ENCODE measurements at places on chromosomes 5 and 9.
A peak's percentile ranks its signal among the peaks of the same experiment; 100 is the strongest.

GRCh38 chr5:134939500-134939899, 28.2 kb upstream of the CATSPER3 start:
- no peak for DNase-seq

GRCh38 chr5:154191467-154192261, 1.1 kb downstream of the GALNT10 start:
- peak; percentile 51 for DNase-seq

DNA sequence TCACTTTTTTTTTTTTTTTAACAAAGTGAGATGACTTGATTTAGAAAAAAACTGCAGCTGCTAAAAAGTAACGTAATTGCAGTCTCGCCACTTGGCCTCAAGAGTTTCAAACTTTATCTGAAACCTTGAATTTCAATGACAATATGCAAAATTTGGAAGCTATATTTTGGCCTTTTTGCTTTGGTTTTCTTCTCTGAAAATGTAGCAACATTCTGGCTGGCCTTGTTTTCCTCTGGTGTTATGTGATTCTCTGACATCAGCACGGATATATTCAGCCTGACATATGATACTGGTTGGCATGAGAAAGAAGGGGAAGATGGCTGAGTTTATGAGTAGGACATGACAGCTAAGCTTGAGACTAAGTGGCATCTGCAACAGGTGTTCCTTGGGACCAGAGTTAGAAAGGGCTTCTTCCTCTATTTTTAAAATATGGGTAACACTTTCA, 136.5 kb downstream of the MEF2C start:
- no peak for DNase-seq

GRCh38 chr9:127450243-127450760, 904 bp downstream of the RPL12 start:
- no peak for DNase-seq

- no peak for DNase-seq
Measured at GRCh38 chr9:31146485-31147166, 1237.8 kb upstream of the ACO1 start.

- DNase-seq = no peak
Measured at GRCh38 chr9:69170231-69170630, 3.8 kb upstream of the TJP2 start.

GRCh38 chr5:139803978-139804377, 8.4 kb downstream of the PSD2 start:
- DNase-seq = no peak

GRCh38 chr9:125409217-125409636, 147.6 kb downstream of the GAPVD1 start:
- peak; percentile 54 for DNase-seq

DNA sequence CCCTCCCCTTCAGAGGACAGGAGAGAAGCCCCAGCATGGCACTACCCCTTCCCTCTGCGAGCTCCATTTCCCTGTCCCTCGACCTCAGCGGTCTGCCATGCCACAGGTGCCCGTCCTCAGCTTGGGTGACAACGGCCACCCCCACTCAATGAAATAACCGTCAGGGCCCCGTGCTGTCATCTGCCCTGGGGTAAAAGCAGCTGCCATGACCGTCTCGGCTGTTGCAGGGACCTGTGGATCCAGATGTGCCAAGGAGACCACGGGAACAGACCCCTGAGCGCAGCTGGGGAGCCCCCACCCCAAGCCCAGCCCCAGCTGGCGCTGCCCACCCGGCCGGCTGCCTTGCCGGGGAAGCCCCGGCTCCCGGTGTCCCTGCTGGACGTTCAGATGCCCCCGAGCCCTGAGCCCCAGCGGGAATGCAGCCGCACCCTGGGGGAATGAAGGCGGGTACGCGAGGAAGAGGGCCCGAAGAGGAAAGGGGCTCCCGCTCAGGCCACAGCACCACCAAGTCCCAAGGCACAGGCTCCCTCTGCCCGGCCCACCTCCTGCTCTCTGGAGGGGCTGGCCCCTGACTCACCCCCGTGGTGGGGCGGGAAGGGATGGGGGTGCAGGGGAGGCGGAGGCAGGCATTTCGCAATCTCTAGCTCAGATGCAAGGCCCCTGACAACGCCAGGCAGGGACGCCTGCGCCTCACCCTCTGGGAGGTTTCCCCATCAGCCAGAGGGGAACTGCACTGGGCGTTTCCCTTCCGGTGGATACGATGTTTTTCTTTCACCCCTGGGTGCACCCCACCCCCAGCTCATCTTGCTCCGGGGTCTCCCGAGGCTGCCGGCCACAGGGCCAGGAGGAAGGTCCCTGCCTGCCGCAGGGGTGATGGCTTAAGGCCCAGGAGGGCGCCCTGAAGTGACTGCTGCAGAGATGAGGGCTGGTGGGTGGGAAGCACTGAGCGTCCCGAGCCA, 49.2 kb downstream of the NACC2 start:
- no peak for DNase-seq

DNA sequence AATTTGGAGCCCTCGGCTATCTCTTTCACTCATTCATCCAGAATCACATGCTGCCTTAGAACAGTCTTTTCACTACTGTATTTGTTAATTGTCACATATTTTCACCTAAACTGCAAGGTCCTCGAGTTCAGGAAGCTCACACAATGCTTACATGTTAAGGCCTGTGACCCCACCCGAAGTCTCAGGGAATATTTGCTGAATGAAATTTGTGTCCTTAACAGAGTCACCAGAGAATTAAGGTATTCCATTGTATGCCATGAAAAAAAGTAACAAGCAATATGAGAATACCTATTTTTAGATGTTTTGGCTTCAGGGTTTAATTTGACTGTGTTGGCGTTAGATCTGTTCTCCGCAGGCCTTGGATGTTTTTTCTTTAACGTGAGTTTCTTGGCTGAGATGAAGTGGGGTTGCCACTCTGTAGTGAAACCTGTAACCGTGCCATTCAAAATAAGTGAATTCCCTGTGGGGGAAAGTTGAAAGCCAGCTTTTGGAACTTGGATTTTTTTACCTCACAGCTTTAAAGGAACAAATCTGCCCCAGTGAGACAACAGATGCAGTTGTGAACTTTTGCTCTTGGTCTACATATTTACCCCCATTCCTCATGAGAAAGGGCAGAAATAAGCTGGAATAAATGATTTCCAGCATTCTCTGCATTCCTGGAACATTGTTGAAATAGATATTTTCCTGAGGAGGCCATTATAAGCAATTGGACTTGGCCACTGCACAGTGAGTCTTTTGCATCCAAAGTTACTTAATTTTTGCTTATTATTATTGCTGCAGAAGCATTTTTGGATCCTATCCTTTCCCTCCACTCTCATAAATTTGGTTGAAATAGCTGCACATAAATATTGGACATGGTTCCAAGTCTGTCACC, 35.9 kb upstream of the FBP1 start:
- no peak for DNase-seq

DNA sequence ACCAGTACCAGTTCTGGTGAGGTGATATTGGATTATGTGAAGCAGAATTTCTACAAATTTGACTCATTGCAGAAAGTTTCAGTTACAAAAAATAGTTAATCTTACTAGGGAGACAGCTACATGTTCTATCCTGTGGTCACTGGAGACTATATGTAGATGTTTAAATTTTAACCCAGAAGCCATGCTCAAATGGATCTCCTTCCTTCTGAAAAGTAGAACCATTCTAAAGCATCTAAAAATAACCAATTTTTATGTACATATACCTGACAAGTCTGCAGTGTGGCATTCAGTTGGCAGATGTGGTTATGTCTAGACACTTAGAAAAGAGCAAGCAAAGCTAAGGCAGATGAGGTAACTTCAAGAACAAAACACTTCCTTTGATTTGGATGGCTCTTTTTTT, 65.5 kb upstream of the POU4F3 start:
- DNase-seq = no peak

DNA sequence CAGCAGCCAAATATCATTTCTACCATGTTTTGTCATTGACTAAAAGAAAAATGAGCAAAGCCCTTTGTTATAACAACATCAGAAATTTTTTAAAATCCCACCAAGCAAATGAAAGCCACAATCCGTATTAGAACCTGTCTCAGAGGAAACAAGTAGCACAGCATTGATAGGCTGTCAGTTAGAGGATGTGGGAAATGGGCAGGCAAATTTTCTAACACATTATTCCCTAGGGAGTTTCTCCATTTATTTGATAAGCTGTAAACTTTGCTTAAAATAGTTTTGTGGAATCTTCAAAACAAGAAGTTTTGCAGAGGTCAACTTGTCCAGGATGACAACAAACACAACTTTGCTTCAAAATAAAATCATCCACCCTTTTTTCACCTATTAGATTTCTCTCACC, 53.6 kb upstream of the APC start:
- no peak for DNase-seq

- no peak for DNase-seq
Measured at GRCh38 chr9:6488395-6488794, 75.4 kb downstream of the UHRF2 start.

- DNase-seq = no peak
Measured at GRCh38 chr9:82356871-82357270, 368.3 kb downstream of the SPATA31D1 start.

- DNase-seq = no peak
Measured at GRCh38 chr5:149374303-149374702, 4.8 kb downstream of the IL17B start.

DNA sequence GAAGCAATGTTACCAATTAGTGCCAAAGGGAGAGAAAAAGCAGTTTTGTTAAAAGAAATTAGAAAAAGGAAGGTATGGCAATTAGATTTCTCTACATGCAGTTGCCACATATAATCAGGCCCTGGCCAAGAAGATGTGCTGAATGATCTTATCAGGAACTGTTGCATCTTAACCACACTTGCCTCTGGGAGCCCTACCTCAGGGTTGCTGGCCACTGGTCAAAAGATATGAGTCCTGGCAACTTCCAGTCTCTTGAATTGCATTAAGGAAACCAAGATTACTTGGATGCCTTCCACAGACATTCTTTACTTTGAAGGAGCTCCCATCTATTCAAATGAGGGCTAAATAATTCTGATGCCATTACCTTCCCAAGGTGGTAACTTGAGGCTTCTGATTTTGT, 60.4 kb downstream of the TNC start:
- no peak for DNase-seq

DNA sequence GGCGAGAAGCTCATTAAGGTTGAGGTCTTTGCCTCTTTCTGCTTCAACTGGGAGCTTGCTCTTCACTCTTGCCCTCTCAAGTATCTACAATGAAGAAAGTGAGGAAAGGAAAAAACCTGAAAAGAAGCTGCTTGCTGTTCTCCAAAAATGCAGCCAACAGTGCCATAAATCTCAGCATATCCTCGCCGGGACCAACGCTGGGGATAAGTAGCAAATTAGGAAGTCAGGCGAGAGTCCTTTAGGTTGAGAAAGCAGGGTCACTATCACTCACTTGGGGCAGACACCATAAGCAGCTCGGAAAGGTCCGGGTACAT, 399 bp downstream of the NUP155 start:
- no peak for DNase-seq

GRCh38 chr9:114590328-114590727, 2.8 kb downstream of the ATP6V1G1 start:
- no peak for DNase-seq

DNA sequence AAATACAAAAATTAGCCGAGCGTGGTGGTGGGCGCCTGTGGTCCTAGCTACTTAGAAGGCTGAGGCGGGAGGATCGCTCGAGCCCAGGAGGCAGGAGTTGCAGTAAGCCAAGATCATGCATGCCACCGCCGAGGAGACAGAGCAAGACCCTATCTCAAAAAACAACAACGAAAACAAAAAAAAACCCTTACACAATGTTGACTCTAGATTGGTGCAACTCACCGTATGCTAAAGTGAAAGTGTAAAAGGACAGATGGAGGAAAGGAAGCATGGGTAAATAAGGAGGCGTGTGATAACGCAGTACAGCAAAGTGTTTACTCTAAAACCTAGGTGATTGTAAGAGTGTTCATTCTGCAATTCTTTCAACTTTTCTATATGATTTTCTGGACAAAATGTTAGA, 15.9 kb upstream of the RUFY1 start:
- DNase-seq = no peak

GRCh38 chr9:34331196-34331595, 1.8 kb downstream of the NUDT2 start:
- DNase-seq = no peak

- no peak for DNase-seq
Measured at GRCh38 chr5:179918742-179919486, 11.2 kb upstream of the TBC1D9B start.

GRCh38 chr5:135505973-135506372, 29.8 kb downstream of the NEUROG1 start:
- no peak for DNase-seq

DNA sequence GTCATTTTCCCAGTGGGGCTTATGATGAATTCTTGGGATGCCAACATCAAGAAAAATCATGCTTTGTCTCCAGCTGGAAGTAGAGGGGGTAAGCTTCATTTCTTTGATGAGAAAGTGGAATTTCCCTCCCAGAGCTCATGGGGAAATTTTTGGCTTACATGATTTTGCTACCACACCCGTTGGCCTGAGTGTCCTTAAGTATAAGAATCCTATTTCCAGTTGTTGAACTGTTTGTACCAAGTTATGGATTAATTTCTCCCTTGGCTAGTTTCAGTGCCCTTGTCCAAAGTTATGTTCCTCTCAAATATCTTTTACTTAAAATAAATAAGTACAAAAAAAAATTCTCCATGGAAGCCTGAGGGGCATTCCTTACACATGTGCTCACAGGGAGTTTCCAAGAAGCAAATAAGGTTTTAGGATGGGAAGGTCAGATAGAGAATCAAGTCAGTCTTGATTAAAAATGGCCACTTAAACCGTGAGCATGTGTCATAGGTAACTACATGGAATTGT, 82.3 kb downstream of the PTCD2 start:
- no peak for DNase-seq

DNA sequence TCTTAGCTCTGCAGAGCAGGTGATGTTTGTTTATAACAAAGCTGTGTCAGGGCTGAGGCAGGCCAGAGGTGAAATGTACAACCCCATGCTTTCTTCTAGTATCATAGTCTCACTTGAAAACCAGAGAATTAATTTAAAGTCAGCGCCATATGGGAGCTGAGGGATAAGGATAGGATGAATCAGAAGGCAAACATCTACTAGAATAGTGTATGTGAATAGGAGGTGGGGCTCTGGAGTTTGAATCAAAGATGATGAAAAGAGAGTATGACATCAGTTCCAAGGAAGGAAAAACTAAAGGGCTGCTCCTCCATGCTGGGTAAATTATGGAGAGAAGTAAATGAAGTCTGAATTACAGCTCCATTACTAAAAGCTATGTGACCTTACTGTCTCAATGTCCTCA, 441.5 kb downstream of the RASEF start:
- no peak for DNase-seq

DNA sequence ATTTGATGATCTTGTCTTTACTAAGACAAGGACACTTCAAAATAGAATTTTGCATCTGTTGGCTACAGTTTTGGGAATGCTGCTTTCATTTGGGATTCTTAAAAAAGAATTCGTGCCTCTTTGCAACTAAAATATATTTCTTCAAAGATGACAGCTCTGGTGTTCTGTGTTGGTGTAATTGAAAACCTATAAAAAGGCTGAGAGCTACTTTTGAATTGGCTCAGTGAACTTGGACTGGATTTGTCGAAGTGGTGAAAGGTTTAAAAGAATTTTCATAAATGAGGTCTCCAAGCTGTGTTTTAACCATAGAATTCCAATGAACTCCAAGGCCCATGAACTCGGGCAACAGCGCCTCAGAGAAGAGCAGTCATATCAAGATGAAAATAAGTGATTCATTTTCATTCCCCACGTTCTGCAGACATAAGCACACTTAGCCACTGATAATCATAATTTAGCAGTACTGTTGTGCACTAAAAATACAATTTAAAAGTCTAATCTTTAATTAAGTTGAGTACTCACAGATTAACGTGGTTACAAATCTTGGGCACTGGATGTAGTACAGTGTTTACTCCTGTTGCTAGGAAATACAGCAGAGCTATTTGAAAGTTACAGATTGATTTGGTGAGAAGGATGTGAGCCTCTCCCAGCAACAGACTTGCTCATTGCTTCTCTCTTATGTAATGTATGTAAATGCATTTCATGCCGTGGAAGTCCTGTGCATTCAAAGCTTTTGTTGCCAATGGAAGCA, 10.9 kb downstream of the SNCAIP start:
- DNase-seq = no peak
